ENCODE measurements at places on chromosomes 2 and 18. TPM values are rescaled to one million over a fixed set of nuclear protein-coding genes. Genes with fewer than 3 reads are reported as not detected.

Gene HNMT
- polyA plus RNA-seq, result not detected

Gene CXCR4
- polyA plus RNA-seq, result 2,764 TPM

Gene SEC11C
- polyA plus RNA-seq, result 165 TPM

Gene SLC8A1
- not detected for polyA plus RNA-seq

Gene REG1B
- not detected for polyA plus RNA-seq

Gene KCNK3
- not detected for polyA plus RNA-seq

Gene ASAP2
- not detected for polyA plus RNA-seq

Gene DUSP19
- 0.04 TPM for polyA plus RNA-seq

Gene ASXL3
- not detected for polyA plus RNA-seq

Gene CROCC2
- not detected for polyA plus RNA-seq

DNA sequence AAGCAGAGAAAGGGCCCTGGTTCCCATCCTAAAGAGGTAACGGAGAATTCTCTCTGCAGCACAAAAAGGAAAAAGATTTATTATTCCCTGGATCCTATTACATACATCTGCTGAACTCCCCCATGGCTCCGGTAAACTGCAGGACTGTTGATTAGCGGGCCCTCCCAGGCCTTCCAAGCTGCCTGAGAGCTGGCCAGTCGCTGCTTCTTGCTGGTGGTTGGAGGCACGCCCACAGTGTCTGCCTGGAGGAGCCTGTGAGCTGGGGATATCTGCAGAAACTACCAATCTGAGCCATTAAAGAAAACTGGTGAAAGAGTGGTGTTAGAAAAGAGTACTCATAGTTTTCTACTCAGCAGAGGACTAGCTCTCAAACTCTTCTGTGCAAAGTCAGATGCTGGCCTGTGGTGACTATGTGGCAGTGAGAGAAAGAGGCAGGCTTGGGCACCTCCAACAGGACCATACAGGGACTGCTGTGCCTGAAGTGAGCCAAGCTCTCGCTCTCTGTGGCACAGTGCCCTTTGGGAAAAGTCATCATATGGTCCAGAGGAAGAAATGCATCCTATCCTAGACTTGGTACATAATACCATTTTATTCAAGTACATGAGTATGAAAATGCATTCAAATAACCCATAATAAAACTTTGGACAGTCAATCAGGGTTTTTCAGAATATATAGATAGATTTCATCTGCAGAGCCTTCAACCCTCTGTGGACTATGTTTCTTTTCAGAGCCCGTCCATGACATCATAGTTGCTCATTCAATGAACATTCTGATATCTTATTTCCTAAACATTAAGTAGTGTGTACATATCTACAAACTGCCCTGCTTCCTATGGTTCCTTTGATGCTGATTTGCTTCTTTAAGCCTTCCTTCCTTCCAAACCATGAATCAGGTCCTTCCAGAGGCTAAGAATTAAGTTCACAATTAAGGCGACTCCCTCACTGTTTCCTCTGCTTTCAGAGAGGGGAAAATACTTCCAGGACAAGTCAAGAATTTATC lies 242.0 kb upstream of the LYPD1 start:
- no peak for DNase-seq

DNA sequence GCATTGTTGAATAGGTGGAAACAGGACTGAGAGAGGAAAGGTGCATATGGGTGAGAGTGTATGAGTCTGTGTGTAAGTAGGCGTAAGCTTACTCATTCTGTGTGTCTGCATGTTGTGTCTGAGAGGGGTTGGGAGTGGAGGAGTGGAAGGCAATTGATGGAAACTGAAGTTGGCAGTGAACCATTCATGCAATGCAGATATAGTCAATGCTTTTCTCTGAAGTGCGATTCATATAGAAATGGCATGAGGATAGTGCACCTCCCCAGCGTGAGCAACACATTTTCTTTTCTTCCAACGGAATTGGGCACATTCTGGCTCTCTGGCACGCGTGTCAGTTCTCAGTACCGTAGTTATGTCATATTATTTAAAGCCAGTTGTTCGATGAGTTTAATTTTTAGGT lies 250.5 kb downstream of the NYAP2 start:
- no peak for DNase-seq

DNA sequence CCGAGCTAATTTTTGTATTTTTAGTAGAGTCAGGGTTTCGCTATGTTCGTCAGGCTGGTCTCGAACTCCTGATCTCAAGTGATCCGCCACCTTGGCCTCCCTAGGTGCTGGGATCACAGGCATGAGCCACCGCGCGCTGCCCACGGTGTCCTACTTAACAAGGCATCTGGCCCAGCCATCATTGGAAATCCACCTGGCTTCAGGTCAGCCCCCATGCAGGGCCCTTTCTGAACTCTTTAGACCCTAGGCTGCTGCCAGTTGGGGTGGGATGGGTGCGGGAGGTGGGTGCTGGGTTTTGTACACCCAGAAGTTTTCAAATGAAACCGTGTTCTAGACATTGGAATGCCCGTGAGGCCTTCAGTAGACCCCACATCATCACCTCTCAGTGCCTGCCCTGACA lies 26.6 kb upstream of the NT5DC4 start:
- no peak for DNase-seq

DNA sequence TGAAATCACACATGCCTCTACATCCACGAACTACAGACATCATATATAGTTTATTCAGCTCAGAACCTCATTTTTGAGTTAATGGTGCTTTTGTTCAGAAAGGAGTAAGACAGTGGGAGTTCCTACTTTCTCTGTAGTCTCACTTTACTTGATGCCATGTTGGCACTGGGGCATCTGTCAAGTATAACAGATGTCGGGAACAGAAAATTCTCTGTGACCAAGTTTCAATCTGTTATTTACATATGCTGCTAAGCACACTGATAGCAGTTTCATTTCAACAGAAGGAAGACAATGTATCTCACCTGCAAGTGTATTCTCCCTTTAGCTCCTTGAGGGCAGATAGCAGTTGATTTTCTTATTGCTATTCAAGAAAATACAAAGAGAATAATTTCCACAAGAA lies 774.1 kb downstream of the METTL4 start:
- DNase-seq, result no peak

- no peak for DNase-seq
Measured at GRCh38 chr2:120927265-120927628, 191.6 kb downstream of the GLI2 start.

DNA sequence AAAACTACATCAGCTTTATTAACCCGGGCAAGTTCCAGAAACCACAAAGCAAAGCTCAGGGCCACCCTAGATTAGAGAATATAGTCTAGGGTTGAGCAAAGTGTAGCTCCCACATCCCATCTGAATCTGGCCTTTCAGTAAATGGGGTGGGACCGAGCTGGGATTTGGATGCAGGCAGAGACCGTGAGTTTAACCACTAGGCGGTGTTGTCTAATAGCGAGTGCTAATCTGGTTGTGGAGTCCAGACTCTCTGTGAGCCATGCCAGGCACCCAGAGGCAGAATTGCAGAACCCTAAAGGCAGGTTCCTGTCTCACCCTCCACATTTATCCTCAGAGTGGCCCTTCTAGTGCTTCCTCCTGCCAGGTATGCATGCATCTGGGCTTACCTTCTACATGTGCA lies 435.9 kb downstream of the TSN start:
- DNase-seq, result no peak

GRCh38 chr18:44388329-44388728 lies 292.4 kb upstream of the SETBP1 start:
- no peak for DNase-seq

GRCh38 chr2:151106805-151107506 lies 154.7 kb downstream of the RBM43 start:
- DNase-seq, result no peak

DNA sequence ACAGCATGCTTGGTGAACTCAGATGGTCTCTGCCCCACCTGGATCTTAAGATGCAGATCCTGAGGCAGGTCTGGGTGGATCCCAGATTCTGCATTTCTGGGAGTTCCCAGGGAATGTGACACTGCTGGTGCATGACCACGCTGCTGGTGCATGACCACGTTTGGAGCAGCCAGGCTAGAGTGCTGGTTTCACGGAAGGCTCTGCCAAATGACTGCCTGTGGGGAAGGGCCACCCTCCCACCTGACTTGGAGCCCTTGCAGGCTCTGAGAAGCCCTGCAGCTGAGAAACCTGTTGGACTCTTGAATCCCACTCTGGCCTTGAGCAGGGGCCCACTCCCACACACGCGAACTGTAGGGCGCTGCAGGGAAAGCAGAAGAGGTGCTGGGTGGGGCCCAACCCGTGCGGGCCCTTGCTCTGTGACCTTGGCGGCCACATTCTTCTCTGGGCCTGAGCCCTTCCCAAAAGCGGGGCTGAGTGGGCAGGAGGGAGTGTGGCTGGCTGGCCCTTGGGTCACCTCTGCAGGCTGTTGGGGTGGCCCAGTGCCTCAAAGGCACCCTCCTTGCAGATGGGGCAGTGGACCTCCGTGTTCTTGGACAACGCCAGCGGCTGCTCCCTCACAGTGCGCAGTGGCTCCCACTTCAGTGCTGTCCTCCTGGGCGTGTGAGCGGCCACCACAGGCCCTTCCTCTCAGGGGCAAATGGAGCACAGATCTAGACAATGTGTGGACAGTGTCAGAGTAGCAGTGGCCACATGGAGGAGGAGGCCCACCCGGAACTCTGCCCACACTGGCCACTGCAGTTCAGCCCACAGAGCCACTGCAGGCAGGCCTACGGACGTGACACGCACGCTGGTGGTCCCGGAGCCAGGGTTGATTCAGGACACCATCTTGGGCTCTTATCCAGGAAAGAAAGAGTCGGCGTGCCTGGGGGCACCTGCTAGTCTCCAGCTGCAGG lies 7.9 kb downstream of the ERFE start:
- no peak for DNase-seq
